ENCODE measurements at places on chromosomes 6 and 20.

GRCh38 chr6:47780510-47781356, 1.1 kb upstream of the OPN5 start:
- peak; percentile 67 for DNase-seq

DNA sequence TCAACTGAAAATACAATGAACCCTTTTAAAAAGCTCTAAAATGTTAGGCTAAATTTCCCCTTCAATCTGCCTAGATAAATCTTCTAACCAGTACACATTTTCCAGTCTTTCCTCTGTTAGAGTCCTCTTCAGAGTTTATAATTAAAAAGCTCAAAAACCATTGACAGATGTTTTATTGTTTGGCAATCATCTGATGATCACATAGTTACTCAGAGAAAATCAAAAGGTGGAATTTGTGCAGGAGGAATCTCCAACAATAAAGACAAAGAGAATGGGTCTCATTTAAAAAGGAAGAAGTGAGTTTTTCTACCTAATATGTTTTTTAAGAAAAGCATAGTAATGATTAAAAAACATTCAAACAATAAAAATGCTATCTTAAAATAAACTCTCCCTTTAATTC, 3.1 kb downstream of the TRAPPC3L start:
- no peak for DNase-seq

GRCh38 chr6:41449399-41450245, 96.6 kb upstream of the FOXP4 start:
- DNase-seq = peak; percentile 66

GRCh38 chr6:87753131-87753685, 51.2 kb upstream of the AKIRIN2 start:
- no peak for DNase-seq

GRCh38 chr20:32203356-32204204, 4.0 kb downstream of the PLAGL2 start:
- DNase-seq = no peak

GRCh38 chr6:13667655-13668054, 44.0 kb downstream of the RANBP9 start:
- no peak for DNase-seq

- no peak for DNase-seq
These were observed 43.3 kb downstream of the SLC13A3 start for GRCh38 chr20:46607849-46608497.
